Activated CD4-positive, alpha-beta T cell treated with anti-CD3 and anti-CD28 coated beads, Interleukin-2, amount 10 ng/mL, durations not matched to agents 24 days and 14 days (primary cell): ENCODE measurements at places on chromosomes 4 and X. TPM values are rescaled to one million over a fixed set of nuclear protein-coding genes. Genes with fewer than 3 reads are reported as not detected.

GRCh38 chr4:110626532-110627153, 3.8 kb upstream of the PITX2 start:
- H3K4me1 ChIP-seq = peaks cover 8% of the 10 kb centered on the region
- no peak overlapping the region for H3K27ac ChIP-seq
- H3K36me3 ChIP-seq = peaks cover 6% of the 10 kb centered on the region
- no peak overlapping the region for H3K4me3 ChIP-seq
- peaks cover 87% of the 10 kb centered on the region for H3K27me3 ChIP-seq
- no peak for DNase-seq

GRCh38 chr4:722169-722725, 16.6 kb downstream of the PCGF3 start:
- H3K4me1 ChIP-seq = peaks cover 2% of the 10 kb centered on the region
- H3K27me3 ChIP-seq = no peaks in the 10 kb centered on the region
- no peak for DNase-seq
- H3K27ac ChIP-seq = no peak overlapping the region
- H3K4me3 ChIP-seq = no peak overlapping the region

GRCh38 chr4:170398218-170398617, 308.5 kb upstream of the AADAT start:
- H3K36me3 ChIP-seq = no peaks in the 10 kb centered on the region
- no peaks in the 10 kb centered on the region for H3K27me3 ChIP-seq
- no peak overlapping the region for H3K27ac ChIP-seq
- no peak for DNase-seq
- H3K4me3 ChIP-seq = no peak overlapping the region

GRCh38 chr4:100041646-100042045, 91.6 kb upstream of the H2AZ1 start:
- H3K27me3 ChIP-seq = peaks cover 3% of the 10 kb centered on the region
- no peaks in the 10 kb centered on the region for H3K4me1 ChIP-seq
- H3K27ac ChIP-seq = no peak overlapping the region
- H3K4me3 ChIP-seq = no peak overlapping the region

DNA sequence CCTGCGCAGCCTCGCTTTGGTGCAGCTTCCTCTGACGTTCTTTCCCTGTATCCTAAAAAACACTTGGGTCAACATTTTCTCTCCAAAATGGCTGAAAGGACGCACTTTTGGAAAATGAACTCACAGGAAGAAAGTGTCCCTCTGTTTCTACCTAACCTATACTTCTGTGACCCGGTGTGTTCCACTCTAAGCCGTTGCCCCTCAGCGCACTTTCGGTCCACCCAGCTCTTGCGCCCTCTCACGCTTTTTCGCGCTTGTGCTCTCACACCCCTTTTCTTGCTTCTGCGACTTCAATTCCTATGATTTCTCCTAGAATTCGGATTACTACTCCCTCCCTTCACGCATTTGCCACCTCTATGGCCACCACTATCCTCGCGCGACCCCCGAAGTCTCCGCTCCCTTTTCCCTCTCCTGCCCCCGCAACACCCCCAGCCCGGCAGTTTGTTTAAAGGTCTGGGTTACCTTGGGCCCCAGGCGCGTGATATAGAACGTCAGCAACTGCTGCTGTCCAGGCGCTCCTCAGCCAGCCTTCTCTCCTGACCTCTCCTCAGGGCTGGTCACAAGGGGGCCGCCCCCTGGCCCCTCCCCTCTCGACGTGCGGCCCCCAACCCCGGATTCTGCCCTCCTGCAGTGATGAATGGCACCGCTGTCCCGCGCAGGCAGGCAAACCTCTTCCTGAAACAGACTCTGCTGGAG, at the start of gene USP51:
TSS of gene USP51 (minus strand) at position 535 of the 696 bp plus-strand sequence. CDS start 909 bp downstream, outside the sequence.
- no peaks in the 10 kb centered on the region for H3K27me3 ChIP-seq
- H3K4me3 ChIP-seq = peak within 1 kb of the TSS; percentile 92
- peak within 1 kb of the TSS; percentile 94 for H3K27ac ChIP-seq
- H3K36me3 ChIP-seq = no peaks in the 10 kb centered on the region
- DNase-seq = peak; percentile 66

GRCh38 chr4:94803181-94803580, 45.4 kb downstream of the BMPR1B start:
- H3K27ac ChIP-seq = no peak overlapping the region
- no peaks in the 10 kb centered on the region for H3K27me3 ChIP-seq
- no peak overlapping the region for H3K4me3 ChIP-seq
- H3K4me1 ChIP-seq = no peaks in the 10 kb centered on the region
- H3K36me3 ChIP-seq = no peaks in the 10 kb centered on the region

DNA sequence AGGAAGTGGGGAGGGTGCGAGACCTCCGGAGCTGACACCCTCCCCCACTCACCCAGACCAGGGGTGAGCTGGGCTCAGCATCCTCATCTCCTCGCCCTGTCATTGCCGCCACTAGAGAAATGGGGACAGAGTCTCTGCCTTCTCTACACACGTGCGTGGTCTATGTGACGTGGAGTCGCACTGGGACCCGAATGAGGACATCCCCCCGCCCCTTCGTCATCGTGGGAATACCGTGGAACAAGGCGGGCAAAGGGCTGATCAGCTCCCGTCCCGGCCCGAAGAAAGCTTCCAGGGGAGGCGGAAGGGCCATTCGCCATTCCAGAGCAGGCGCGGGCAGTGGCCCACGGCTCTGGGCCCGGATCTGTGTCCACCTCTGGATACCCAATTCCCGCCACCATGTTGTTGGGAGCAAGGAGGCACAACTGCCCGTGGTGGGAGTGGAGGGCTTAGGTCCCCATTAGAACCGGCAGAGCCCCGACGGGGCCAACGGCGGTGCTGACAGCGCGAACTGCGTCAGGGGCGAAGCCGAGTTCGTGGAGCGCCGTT, 12.0 kb downstream of the HMX1 start:
- H3K4me1 ChIP-seq = peaks cover 7% of the 10 kb centered on the region
- no peak overlapping the region for H3K4me3 ChIP-seq
- H3K27me3 ChIP-seq = peaks cover 65% of the 10 kb centered on the region
- no peaks in the 10 kb centered on the region for H3K36me3 ChIP-seq

- H3K27ac ChIP-seq = no peak overlapping the region
- no peak overlapping the region for H3K4me3 ChIP-seq
- DNase-seq = peak; percentile 86
Measured at GRCh38 chr4:1026115-1026514, 14.7 kb downstream of the FGFRL1 start.

- H3K27ac ChIP-seq = no peak overlapping the region
- H3K36me3 ChIP-seq = no peaks in the 10 kb centered on the region
- H3K4me1 ChIP-seq = no peaks in the 10 kb centered on the region
- H3K4me3 ChIP-seq = no peak overlapping the region
- DNase-seq = no peak
Measured at GRCh38 chrX:131854581-131854980, 168.5 kb upstream of the STK26 start.

DNA sequence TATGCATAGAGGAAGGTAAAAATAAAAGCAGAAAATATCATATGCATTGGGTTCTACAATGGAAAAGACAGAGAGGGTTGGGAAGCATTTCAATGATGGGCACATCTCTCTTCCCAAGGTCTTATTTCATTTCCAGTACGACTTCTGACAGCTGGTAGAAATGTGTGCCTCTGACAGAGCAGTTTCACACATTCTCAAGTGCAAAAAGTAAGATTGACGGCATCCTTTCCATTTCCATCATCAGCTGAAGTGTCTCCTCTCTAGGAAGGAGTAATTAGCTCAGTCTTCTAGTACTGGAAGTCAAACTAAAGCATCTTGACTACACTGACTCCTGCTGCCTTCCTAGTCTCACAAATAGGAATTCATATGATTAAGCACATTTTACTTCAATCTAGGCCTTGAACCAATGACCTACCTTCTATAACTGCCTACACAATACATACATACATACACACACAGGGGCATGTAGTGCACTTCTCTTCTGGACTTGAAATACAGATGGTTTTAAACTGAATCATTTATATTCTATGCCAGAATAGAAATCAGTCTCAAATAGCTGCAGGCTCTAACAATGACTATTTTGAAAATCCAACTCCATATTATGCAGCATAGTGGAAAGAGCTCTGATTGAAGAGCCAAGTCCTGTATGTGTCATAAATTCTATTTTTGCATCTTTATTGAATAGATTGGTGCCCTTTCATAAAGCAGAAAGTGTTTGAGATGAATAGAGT, 473.4 kb downstream of the INPP4B start:
- H3K27ac ChIP-seq = peak overlapping the region; percentile 57
- peaks cover 52% of the 10 kb centered on the region for H3K4me1 ChIP-seq
- peak overlapping the region; percentile 10 for H3K4me3 ChIP-seq
- peaks cover 39% of the 10 kb centered on the region for H3K36me3 ChIP-seq

GRCh38 chr4:165476214-165477098, 97.6 kb downstream of the CPE start:
- H3K4me3 ChIP-seq = no peak overlapping the region
- no peaks in the 10 kb centered on the region for H3K36me3 ChIP-seq
- H3K4me1 ChIP-seq = no peaks in the 10 kb centered on the region
- H3K27me3 ChIP-seq = peaks cover 5% of the 10 kb centered on the region
- H3K27ac ChIP-seq = no peak overlapping the region
- DNase-seq = no peak

GRCh38 chr4:1364748-1365147, 17.7 kb downstream of the UVSSA start:
- H3K27ac ChIP-seq = no peak overlapping the region
- no peaks in the 10 kb centered on the region for H3K36me3 ChIP-seq
- H3K4me1 ChIP-seq = no peaks in the 10 kb centered on the region
- no peak for DNase-seq
- no peaks in the 10 kb centered on the region for H3K27me3 ChIP-seq

DNA sequence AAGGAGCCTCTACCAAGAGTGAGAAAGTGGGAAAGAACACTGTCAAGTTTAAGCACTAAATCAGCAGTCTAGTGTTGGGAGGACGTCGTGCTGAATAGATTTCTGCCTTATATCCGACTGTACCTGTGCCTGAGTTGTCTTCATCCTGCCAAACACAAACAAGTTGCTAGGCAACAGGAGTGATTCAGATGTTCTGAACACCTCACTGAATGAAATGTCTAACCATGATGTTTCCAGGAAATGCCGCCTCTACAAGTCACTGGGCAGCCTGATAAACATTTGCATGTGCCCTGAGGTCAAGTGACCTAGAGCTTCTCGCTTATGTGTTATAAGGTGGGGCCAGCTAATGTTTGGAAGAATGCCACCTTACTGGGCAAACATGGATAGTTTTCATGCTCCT, 37.9 kb downstream of the SGMS2 start:
- H3K4me1 ChIP-seq = peaks cover 9% of the 10 kb centered on the region
- no peaks in the 10 kb centered on the region for H3K36me3 ChIP-seq
- H3K27ac ChIP-seq = peak overlapping the region; percentile 13
- peaks cover 7% of the 10 kb centered on the region for H3K27me3 ChIP-seq
- peak; percentile 58 for DNase-seq
- no peak overlapping the region for H3K4me3 ChIP-seq

DNA sequence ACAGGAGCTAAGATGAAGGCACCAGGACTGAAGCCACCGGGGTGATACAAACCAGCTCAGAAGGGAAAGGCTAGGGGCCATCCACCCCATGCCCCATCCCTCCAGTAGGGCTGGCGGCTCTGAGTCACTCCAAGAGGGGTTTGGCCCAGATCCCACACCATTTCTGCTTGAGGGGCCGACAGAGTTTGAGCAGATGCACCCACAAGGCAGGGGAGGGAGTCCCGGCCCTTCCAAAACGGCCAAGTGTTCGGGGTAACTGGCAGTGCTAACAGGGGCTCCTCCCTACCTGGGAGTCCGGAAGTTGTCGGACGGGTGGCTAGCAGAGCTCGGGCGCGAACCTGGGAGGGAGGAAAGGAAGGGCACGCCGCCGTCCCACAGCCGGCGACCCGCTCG, 412 bp downstream of the SLC10A3 start:
- peaks cover 15% of the 10 kb centered on the region for H3K4me1 ChIP-seq
- H3K27ac ChIP-seq = peak overlapping the region; percentile 86
- peak; percentile 77 for DNase-seq

DNA sequence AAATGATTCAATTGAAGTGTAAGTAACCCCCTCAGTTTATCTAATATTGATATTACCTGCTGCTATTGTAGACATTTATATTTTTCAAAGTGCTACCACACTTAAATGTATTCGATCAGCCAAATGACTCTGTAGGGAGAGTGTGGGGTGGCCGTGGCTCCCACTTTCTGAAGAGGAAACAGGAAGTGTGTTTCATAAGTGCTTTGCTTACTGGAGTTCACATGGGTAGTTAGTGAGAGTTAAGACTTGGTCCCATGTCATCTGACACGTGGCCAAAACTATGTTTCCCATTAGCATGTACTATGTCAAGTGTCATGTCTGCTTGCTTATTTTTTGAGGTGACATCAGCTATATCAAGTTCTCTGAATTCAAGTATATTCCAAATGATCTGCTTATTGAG, 308.1 kb upstream of the GATB start:
- no peak for DNase-seq
- H3K27me3 ChIP-seq = no peaks in the 10 kb centered on the region
- no peak overlapping the region for H3K27ac ChIP-seq
- no peak overlapping the region for H3K4me3 ChIP-seq
- H3K36me3 ChIP-seq = peaks cover 1% of the 10 kb centered on the region
- peaks cover 26% of the 10 kb centered on the region for H3K4me1 ChIP-seq

DNA sequence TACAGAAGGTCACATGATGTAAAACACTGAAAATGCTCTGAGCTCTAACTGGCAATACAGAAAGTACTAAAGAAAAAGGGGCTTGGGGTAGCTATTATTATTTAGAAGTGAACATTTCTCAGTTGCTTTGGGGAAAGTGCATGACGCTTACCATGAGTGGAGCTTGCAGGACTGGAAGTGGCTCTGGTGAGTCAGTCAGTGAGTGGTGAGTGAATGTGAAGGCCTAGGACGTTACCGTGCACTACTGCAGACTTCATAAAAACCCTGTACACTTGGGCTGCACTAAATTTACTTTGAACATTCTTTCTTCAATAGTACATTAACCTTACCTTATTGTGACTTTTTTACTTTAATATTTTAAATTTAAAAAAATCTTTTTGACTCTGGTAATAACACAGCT, 89.3 kb upstream of the ENPP6 start:
- peaks cover 35% of the 10 kb centered on the region for H3K4me1 ChIP-seq
- DNase-seq = peak; percentile 59
- no peaks in the 10 kb centered on the region for H3K27me3 ChIP-seq
- H3K36me3 ChIP-seq = peaks cover 5% of the 10 kb centered on the region
- no peak overlapping the region for H3K27ac ChIP-seq

- no peaks in the 10 kb centered on the region for H3K36me3 ChIP-seq
- no peak overlapping the region for H3K27ac ChIP-seq
- no peaks in the 10 kb centered on the region for H3K4me1 ChIP-seq
- no peak overlapping the region for H3K4me3 ChIP-seq
- DNase-seq = no peak
Measured at GRCh38 chrX:71225009-71225408, 2.0 kb downstream of the GJB1 start.

The RHOXF1 gene
- total RNA-seq = not detected in 2 replicates

The ZIC3 gene
- not detected in 2 replicates for total RNA-seq

The CYLC1 gene
- not detected in 2 replicates for total RNA-seq

The COL4A6 gene
- total RNA-seq = not detected in 2 replicates

The CSAG1 gene
- not detected in 2 replicates for total RNA-seq

The SSX4 gene
- total RNA-seq = not detected in 2 replicates

The ATOH1 gene
- total RNA-seq = not detected in 2 replicates

The USP17L19 gene
- not detected in 2 replicates for total RNA-seq

The GLA gene
- total RNA-seq = 66.6 and 70.7 TPM in 2 replicates

The HHIP gene
- total RNA-seq = not detected in 2 replicates
